ENCODE measurements at places on chromosomes 1 and 21.

- DNase-seq: no peak
Measured at GRCh38 chr1:32618673-32619221, 31.6 kb downstream of the ZBTB8OS start.

GRCh38 chr1:81811757-81812371, 11.1 kb downstream of the ADGRL2 start:
- no peak for DNase-seq

- DNase-seq: no peak
Measured at GRCh38 chr1:13968361-13968760, 268.4 kb downstream of the PRDM2 start.

DNA sequence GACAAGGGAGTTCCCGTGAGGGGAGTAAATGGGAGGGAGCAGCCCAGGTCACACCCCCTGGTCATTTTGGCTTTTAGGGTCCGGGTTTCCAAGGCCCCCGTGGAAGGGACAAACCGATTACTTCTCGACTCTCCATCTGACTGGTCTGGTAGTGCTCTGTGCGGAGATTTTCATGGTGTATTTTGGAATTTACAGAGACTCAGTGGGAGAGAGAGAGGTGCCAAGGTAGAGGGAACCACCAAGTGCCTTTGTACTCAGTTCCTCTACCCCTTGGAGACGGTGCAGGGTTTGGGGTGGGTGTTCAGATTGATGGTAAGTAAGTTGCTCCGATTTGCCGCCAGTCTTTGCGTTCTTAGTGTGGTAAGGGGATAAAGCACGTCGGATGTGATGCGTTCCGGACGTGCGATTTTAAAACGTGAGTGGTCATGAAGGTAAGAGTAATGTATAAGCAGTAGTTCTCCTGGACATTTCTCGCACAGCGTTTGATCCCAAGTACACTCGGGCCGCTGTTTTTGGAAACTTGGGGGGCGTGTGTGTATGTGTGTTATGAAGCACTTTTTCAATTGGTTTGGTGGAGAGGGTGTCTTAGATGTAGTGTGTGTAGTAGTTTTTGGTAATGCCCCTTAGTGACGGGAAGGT, 682 bp downstream of the SUCO start:
- DNase-seq: peak; percentile 16

DNA sequence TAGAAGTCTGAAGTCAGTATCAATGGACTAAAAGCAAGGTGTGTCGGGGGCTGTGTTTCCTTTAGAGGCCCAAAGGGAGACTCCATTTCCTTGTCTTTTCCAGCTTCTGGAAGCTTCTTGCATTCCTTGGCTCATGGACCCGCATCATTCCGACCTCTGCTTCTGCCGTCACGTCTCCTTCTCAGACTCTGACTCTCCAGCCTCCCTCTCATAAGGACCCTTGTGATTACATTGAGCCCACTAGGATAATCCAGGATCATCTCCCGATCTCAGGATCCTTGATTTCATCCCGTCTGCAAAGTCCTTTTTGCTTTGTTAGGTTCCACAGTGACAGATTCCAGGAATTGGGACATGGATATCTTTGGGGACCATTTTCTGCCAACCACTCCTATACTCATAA, 265.8 kb upstream of the CSF3R start:
- no peak for DNase-seq

DNA sequence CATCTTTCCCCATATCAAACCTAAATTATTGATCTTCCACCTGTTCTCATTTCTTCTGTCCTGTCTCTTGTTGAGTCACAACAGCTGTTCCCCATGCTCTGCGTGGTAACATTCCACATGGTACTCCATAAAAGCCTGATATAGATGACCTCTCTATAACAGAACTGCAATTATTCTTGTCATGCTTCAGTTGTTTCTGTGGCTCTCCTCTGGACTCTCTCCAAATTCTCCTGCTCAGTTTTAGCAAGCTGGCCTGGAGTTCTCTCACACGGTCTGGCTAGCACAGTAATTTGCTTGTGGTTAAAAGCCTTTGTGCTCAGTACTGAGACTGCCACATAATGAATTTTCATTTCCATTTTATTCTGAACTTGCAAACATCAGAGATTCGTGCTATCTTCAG, 10.6 kb upstream of the LRRC39 start:
- no peak for DNase-seq

All from stimulated activated CD4-positive, alpha-beta T cell treated with anti-CD3 and anti-CD28 coated beads, Interleukin-1b, Interleukin-23, amount 100 ng/mL, for 4 hours (primary cell).